NCI-H2081 treated with DMSO at 0.1 percent for 48 hours (cell line): ENCODE measurements at places on chromosomes 3 and 15.

- no peak for DNase-seq
Measured at GRCh38 chr3:179432021-179432420, 19.2 kb downstream of the GNB4 start.

GRCh38 chr15:77335298-77335697, 84.6 kb downstream of the PEAK1 start:
- no peak for DNase-seq

- DNase-seq: no peak
Measured at GRCh38 chr15:57405133-57405532, 28.8 kb downstream of the CGNL1 start.

DNA sequence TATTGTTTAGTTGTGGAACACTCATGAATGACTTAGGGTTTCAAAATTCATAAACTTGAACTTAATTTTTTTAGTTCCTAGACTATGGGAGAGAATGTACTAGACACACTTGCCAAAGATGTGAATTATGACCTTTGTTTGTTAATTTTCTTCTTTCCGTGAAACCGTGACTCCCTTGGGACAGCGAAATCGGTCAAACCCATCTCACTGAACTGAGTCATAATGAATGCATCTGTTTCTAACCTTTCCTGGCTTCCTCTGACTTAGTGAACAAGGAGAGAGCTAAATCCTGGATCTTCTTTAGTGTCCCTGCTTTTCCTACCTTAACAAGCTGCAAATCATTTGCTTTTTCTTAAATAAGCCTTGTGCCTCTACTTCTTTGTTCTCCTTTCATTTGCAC, 85.5 kb downstream of the LARS2 start:
- DNase-seq: no peak

DNA sequence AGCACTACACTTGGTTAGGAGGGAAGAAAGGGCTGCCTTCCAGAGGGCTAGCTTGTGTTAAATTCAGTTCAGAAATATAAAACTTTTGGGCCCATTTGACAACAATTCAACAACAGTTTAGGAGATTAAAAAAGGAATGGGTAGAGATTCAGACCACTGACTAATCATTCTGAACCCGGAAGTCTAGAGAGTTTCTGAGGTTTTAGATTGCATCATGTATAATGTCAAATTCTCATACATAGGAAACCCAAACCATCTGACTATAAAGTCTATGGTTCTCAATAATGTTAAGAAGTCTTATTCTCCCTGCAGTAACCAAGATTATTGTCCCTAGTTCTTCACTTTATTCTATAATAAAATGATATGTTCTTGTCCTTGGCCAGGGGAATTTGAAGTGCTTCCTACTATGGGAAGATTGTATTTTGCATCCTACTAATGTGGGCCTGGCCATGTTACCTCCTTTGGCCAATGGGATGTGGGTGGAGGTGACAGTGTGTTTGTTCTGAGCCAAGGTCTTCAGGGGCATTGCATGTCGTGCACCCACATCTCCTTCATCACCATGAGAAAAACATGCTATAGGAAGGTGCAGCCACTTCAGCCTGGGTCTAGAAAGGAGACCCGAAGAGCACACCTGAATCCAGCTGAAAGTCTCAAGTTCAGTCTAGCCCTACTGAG, 66.4 kb upstream of the CCNL1 start:
- no peak for DNase-seq

GRCh38 chr3:184574515-184575417, 13.2 kb downstream of the EPHB3 start:
- DNase-seq: no peak
